Activated T-cell treated with anti-CD3 and anti-CD28 coated beads, Interleukin-2, amount 50 U/mL, for 1 hour (primary cell): ENCODE measurements at places on chromosomes 1 and 21.

DNA sequence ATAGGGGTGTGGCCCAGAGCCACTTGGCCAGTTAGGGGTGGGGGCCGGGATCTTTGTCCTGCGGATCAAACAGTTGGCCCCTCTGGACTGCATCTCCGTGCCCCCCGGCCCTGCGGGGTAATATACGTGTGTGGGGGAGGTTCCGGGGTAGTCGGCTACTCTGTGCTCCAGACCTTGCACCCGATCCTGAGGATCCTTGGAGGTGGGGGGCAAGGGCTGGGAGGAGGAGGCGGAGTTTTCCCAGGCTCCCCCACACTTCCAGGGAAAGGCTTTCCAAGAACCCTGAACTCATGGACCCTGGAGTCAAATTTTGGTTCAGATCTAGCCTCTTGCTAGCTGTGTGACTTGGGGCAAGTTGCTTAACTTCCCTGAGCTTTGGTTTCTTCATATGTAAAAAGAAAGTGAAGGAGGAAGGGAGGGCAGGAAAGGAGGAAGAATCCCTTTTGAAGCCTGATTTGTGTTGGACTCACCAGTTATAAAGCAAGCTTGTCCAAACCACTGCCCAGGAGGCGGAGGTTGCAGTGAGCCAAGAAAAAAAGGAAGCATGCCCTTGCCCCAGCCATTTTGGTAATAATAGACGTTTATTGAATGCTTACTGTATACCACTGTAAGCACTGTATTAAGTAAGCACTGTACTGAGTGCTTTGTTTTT lies 686 bp downstream of the MIIP start:
- DNase-seq: no peak

DNA sequence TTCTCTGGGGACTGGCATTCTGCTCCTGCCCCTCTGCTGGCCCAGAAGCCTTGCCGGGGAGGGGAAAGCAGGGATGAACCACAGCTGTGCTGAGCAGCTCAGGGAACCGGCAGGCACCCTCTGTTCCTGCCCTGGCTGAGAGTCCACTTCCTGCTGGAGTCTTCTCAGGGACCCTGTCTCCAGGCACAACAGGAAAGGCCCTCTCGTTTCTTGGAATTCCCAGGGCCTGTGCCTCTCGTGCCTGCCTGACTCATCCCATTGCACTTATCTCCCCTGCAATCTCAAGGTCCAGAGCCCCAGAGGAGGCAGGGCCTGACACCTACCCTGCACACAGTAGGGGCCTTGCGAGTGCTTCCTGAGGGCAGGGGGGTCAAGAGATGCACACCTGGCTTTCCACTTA lies 1.1 kb upstream of the EDN2 start:
- no peak for DNase-seq

DNA sequence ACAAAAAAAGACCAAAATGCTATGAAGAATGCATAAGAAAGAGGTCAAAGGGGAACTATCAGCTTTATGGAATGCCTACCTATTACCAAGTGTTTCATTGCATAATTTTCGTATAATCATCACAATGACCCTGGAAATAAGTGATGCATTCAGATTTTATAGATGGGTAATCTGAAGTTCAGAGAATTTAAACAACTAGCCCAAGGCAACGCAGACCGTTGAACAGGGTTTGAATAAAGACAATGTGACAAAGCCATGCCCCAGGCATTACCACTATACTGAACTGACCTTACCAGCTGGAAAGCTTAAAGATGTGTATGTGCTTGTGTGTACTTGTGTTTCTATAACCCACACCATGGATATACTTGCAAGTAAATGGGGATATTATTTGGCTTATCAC lies 827.6 kb upstream of the ADGRL2 start:
- no peak for DNase-seq

DNA sequence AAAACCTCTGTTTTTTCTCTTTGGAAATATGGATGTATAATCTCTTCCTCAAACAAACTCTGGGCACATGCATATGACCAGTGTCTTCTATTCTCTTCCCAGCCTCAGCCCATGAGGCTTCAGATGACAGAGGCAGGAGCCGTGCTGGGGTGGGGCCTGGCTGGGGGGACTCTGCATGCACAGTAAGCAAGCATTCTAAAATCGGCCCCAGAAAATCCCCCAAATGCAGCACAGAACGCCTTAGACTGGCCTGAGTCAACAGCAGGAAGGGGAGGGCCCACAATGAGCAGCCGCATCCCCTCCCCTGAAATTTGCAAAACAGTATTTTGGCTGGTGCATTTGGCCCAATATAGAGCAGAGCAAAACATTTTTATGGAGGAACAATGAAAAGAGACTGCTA lies 47.8 kb downstream of the ITPKB start:
- peak; percentile 69 for DNase-seq

DNA sequence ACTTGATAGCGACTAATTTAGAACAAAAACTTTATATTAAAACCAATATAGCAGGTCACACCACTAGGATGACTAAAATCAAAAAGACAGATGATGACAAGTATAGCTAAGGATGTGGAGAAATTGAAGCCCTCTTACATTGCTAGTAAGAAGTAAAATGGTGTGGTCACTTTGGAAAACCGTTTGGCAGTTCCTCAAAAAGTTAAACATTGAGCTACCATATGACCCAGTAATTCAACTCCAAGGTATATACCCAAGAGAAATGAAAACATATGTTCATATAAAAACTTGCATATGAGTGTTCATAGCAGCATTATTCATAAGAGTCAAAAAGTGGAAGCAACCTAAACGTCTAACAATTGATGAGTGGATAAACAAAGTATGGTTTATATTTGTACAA lies 13.0 kb upstream of the SERINC2 start:
- DNase-seq: no peak

DNA sequence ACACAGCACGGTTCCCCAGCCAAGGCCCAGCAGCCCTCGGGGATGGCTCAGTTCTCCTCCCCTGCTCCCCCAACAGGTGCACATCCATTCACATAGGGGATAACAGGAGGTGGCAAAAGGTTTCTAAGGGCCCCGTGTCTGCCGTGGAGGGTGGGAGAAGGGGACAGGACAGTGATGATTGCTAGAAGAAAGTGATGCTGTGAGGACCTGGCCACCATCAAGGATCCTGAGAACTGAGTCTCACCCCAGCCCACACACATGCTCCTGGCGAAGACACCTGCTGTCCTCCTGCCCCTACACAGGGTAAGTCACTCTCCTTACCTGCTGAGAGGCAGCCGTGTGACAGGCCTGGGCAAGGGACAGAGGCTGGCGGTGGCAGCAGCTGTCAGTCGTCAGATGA lies 54.5 kb downstream of the GNG4 start:
- DNase-seq: no peak

GRCh38 chr1:108961198-108961597 lies 2.1 kb downstream of the CLCC1 start:
- DNase-seq: no peak

- no peak for DNase-seq
Observed at GRCh38 chr1:202659541-202659940, 50.7 kb downstream of the SYT2 start.

- DNase-seq: no peak
Observed at GRCh38 chr1:43935711-43936427, 2.3 kb downstream of the ARTN start.

DNA sequence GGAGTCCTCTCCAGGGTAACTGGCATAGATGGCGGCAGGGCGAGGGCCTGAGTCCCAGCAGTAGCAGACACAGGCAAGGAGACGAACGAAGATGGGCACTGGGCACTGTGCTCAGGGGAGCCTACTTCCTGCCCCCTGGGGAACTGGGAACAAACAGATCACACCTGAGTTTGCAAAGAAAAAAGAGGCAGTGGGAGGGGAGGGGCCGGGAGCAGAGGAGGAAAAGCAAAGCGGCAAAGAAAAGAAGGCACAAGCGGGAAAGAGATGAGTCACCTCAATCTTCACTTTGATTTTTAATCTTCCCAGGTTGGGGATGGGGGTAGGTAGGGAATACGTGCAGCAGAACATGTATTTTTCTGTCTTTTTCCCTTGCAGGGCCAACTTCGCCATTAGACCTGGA lies 44.0 kb downstream of the ZSCAN20 start:
- no peak for DNase-seq

- DNase-seq: no peak
Observed at GRCh38 chr21:43279578-43279894, 110.7 kb downstream of the CRYAA start.

- peak; percentile 36 for DNase-seq
Observed at GRCh38 chr1:37477946-37478345, 3.6 kb downstream of the ZC3H12A start.

DNA sequence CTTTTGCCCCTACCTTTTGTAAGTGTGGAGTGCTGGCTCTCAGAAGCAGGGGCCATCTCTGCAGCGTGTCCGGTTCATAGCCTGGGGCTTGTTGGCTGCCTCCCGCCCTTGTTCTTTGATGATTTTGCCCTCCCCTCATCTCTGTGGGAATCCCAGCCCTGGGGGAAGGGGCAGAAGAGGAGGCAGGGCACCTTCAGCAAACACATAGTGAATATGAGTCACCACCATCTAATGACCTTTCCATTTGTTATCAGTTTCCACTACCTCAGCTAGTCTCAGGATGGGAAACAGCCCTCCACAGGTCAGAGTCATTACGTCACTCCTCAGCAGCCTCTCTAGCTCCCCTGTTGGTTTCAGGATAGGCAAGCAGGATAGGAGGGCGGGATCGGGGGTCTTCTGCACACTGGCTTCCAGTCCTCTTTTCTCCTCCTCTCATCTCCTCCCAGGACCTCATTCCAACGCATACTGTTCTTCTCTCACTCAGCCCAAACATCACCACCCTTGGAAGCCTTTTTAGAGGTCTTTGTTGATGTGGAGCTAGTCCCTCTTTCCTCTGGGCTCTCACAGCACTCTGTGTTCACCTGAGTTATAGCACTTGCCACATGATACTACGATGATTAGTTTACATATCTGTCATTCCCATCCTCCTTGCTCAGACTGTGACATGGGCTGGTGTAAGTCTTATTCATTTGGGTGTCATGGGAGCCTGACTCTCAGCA lies 15.8 kb downstream of the GADD45A start:
- DNase-seq: no peak

DNA sequence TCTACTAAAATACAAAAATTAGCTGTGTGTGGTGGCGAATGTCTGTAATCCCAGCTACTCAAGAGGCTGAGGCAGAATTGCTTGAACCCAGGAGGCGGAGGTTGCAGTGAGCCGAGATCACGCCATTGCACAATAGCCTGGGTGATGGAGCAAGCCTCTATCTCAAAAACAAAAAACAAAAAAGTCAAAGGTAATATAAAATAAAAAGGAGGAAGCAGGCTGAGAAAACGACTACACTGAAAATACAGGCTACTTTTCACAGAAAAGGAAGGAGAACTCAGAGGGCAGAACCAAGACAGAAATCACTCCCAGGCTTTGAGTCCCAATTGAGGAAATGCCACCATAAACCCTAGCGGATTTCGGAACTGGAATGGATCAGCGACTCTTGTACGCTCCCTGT lies 5.9 kb upstream of the A3GALT2 start:
- DNase-seq: no peak

- no peak for DNase-seq
Observed at GRCh38 chr1:17991996-17992395, 115.6 kb upstream of the IGSF21 start.

DNA sequence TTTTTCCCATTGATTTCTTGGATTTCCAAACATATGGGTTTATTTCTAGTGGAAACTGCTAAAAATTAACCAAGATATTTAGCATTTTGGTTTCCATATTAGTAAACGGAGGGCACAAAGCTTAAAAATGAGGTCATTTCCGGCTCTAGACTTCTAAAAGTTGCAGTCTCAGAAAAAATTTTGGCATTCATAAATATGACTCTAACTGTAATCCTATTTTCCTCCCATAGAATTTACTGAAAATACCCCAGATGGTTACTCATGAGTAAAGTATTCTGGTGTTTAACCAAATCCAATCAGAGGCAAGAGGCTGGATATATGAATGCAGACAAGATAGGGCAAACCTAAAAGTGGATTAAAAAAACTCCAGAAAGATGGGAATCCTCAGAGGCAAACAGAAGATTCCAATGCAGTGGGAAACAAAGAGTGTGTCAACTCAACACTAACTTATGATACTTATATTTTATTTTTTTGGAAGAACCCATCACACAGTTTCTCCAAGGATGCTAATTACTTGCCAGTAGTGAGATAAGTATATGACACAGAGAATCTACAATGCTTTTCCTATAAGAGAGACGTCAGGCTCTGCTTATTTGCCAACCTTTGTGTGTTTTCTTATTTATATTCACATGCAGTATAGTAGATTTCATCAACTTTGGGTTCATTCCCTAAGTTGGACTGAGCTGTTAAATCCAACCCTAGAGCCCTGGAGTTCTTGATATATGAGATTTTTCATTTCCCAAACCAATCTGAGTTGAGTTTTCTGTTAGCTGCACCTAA lies 90.1 kb upstream of the BCL10 start:
- DNase-seq: no peak

GRCh38 chr21:38944903-38945302 lies 139.2 kb downstream of the ETS2 start:
- DNase-seq: no peak

- DNase-seq: no peak
Observed at GRCh38 chr1:231144416-231145193, 17.3 kb upstream of the TRIM67 start.

DNA sequence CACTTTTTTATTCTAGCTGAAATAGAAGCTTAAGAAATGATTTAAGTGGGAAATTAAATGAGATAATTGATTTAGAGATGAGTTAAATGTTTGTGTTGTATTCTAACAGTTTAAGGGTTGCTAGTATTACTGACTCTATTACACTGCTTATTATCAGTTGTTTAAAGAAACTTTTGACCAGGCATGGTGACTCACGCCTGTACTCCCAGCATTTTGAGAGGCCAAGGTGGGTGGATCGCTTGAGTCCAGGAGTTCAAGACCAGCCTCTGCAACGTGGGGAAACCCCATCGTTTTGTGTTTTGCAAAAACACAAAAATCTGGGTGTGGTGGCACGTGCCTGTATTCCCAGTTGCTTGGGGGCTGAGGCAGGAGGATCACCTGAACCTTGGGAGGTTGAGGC lies 14.2 kb downstream of the CLIC4 start:
- no peak for DNase-seq

- no peak for DNase-seq
Observed at GRCh38 chr1:235855811-235856429, 10.8 kb downstream of the LYST start.

DNA sequence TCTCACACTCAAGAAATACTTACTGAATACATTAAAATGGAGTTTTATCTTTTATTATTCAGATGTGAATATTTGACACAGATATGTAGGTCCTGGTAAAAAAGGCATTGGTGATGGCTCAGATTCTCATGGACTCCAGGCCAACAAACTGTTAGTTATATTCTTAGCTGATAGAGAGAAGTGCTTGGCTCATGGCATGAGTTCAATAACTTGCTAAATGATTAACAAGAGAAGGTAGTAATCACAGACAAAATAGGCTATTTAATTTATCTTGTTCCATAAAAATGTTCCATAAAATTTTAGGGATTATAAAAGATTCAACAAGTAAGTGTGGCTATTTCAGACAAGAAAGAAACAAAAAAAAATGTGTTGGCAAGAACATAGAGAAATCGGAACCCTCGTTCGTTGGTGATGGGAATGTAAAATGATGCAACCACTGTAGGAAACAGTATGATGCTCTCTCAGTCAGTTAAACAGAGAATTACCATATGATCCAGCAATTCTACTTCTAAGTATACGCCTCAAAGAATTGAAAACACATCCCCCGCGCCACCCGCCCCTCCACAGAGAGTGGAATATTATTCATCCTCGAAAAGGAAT lies 737.8 kb upstream of the ADAMTS5 start:
- no peak for DNase-seq

- DNase-seq: no peak
Observed at GRCh38 chr1:36480161-36480560, 2.6 kb downstream of the CSF3R start.
